ENCODE measurements at places on chromosomes 6 and 20.

DNA sequence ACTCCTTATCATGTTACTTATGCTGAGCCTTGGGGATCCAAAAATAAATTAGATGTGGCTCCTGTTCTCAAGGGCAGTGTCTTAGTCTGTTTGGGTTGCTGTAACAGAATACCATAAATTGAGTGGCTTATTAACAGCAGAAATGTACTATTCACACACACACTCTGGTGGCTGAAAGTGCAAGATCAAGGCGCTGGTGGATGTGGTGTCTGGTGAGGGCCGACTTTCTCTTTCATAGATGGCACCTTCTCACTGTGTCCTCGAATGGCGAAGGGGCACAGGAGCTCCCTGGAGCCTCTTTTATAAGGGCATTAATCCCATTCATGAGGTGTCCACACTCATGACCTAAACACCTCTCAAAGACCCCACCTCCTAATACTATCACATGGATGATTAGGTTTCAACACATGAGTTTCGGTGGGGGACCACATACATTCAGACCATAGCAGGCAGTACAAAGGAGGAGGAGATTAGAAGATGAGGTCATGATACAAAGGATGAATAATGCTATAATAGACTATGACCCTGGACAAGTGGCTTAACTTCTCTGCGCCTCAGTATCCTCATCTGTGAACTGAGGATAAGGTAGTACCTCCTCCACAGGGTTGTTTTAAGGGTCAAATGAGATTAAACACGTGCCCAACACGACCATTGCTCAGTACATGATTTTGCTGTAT is 34.1 kb downstream of the RPP40 start:
- DNase-seq, result no peak

DNA sequence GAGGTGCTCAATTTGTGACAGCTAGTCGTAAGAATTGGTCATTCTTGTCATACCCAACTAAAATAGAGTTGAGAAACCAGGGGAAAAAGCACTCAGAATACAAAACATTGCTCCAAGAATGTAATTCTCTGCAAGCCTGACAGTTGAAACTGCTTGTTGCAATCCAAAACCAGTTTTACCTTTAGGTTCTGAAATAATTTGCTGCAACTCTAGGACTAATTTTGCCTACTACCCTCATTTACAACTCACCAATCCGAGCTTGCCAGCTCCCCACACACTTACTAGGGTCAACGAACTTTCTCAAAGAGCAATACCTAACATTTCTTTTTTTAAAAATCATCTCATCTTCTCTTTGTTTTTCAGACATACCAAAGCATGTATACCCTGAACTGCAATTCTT is 29.7 kb downstream of the LIN28B start:
- DNase-seq, result no peak

DNA sequence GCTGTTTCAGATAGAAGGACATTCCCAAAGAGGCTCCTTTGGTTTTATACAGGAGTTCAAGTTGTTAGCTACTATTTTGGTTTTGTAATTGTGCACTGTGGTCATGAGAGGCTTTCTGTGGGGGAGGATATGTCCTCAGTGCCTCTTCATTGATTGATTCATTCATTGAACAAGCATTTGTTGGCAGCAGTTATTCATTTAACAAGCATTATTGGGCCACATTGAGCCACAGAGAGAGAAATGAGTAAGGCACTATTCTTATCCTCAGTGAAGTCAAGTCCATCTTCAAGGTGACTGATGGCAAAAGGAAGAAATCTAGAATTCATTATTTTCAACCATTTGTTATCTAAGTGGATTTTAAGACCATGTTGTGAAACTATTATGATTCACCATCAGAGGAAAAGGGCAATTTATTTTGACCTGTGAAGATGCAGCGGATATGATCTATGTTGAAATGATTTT is 697.2 kb upstream of the CITED2 start:
- no peak for DNase-seq

DNA sequence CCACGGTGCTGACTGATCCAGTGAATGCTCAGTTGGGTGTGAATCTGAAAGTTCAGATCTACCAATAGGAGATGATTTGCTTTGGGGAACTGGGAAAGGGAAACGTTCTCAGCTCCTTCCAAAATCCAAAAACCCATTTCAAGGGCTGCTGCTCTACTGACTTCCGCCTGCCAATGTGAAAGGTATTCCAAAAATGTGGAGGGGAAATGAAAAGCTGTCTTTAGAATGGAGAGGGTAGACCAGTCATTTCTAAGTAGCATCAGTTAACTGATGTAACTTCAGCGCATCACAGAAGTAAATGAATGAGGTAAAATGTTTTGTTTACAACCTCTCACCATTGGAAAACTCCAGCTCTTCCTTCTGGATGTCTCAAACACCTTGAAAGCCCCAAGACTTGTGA is 19.6 kb upstream of the EYA2 start:
- no peak for DNase-seq

GRCh38 chr20:3133155-3133554 is 26.5 kb downstream of the FASTKD5 start:
- no peak for DNase-seq

DNA sequence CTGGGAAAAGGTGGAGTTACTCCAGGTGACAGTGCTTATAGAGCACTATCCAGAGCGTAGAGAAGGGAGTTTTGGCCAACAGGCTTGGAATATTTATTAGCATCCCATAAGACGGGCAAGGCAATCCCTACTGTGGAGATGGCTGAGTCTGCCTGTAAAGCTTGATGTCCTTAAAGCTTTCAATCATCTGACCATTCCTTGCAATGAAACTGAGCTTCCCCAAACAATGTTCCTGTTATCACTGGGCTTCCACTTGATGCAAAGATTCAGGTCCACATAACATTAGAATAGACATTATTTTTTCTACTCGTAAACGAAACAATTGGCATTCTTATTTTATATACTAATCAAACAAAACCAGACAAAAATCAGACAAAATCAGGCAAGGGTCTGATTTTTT is 48.4 kb upstream of the PIM1 start:
- DNase-seq, result no peak

- DNase-seq, result no peak
Observed at GRCh38 chr6:4635666-4636065, 140.5 kb upstream of the CDYL start.

- no peak for DNase-seq
Observed at GRCh38 chr20:60630609-60631008, 621.5 kb upstream of the CDH4 start.

DNA sequence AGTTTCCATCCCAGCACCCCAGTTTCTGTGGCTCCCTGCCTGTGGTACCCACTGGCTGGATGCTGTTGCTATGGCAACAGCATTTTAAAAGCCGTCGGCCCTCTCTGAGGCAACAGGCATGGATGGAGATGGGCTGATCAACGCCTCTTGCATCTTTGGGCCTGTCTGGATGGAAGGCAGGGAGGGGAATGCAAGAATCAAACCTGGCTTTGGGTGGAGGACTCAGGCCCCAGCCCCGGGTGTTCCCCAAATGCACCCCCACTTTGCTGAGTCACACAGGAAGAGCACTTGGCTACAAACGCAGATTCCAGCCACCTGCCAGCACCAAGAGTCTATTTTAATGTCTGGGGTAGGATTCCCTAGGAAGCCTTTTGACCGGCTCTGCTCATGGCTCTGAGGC is 45.7 kb upstream of the TGM2 start:
- DNase-seq, result no peak

GRCh38 chr20:61600016-61600415 is 348.0 kb downstream of the CDH4 start:
- DNase-seq, result no peak

DNA sequence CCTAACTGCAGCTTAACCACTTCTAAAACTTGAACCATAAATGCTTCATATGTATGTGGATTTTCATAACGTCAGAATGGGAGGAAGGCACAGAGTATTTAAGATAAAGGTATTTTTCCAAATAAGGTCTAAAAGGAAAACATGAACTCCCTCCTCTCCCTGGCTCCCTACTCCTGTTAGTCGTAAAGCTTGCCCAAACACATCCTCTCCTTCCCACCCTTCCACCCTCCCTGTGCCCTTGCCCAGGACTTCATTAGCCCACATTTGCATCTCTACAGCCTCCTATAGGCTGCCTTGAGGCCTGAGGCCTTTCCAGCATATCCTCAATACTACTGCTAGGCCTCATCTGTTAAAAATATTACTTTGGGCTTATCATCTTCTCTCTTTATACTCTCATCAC is 17.1 kb upstream of the SMIM13 start:
- DNase-seq, result no peak

- DNase-seq, result no peak
Observed at GRCh38 chr6:167855825-167856425, 29.2 kb downstream of the AFDN start.

GRCh38 chr6:3208098-3208774 is 19.2 kb downstream of the TUBB2B start:
- no peak for DNase-seq

DNA sequence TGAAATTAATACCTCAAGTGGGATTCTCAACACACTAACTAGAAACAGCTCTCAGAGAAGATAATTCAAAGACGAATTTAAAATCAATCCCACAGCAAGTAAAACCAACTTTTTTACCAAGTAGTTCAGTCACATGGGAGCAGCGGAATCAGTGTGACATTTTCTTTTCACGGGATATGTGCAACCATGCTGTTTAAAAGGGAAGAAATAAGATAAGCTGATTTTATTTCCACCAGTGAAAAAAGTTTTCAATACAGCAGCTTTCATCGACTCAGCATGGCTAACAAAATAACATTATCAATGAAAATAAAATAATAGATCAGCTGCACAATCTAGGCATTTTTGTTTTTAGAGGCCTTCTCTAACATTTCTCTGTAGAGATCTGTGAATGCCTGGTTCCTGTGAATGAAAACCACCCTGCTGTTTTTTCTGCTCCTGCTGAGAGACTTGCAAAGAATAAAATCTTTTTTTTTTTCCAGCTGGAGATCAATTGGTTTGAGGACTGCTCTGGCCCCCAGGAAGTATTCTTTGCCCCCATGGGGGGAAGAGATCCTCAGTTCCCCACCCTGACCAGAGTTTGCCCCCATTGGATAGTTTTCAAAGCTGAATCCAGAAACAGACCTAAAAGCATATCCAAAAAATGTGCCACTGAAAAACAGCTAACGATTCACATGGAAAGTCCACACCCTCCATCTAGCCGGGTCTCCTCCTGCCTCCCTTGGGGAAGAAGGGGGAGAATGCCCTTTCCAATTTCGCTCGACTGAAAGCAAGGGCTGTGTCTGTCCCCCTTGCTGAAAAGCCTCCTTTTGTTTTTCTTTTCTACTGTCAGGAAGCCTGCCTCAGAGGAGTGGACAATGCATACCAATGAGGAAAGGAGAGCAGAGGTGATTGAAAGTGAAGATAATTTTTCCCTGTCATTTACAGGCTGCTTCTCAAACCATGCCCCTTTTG is 317.6 kb downstream of the PRKN start:
- no peak for DNase-seq

DNA sequence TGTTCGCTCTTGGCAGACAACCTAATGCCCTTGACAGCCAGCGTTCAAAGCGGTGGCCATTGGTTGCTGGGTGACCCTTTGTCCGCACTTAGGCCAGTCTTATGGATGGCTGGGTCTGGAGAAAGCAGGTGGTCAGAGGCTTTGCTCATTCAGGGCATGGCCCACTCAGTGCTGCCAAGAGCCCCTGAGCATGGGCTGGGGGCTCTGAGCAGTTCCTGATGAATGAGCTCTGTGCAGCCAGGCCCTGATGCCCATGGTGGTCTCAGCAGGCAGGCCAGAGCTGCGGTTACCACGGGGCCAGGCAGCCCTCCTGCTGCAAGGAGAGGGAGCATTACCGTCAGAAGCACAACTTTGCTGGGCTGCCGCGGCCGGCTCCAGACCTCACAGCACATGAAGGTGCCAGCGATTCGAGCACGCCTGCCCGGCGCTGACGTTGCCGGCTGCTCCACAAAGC is 36.3 kb downstream of the CDH4 start:
- DNase-seq, result no peak

DNA sequence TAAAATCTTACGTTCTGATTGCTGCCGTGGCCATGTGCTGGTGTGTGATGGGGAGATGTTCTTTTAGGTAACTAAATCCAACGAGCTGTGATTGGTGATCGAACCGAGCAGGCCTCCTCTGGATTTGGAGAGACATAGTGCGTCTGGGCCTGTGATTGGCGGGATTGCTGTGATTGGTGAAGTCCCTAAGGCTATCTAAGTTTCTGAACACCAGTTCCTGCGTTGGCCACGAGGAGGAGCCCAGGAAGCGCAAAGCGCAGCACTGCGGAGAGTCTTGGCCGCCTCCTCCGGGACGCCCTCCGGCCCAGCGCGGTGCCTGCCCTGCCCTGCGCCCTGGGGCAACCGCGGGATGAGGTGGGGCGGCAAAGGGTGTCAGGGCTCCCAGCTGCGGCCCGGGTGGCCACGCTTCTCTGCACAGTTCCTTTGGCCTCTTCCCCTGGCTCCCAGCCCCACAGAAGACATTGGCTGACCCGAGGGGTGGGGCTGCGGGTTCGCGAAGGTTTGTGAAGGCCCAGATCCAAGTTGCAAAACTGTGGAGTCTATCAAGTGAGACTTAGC is 33.0 kb downstream of the HNF4A start:
- DNase-seq, result peak; percentile 34

DNA sequence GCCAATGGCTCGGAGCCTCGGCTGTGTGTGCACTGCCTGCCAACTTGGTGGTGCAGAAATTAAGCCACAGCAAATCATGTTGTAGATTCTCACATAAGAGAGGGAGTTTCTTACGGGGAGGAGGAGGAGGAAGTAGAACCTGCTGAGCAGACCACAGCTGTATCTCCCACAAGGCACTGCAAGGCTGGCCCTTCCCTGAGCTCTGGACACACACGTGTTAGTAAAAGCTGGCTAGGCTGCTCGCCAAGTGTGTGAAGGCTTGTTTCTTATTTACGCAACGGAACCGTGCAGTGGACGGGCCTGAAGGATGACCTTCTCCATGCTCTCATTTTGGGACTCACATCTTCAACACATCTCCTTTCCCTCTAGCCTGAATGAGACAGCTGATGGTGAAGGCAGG is 15.7 kb upstream of the QKI start:
- no peak for DNase-seq

DNA sequence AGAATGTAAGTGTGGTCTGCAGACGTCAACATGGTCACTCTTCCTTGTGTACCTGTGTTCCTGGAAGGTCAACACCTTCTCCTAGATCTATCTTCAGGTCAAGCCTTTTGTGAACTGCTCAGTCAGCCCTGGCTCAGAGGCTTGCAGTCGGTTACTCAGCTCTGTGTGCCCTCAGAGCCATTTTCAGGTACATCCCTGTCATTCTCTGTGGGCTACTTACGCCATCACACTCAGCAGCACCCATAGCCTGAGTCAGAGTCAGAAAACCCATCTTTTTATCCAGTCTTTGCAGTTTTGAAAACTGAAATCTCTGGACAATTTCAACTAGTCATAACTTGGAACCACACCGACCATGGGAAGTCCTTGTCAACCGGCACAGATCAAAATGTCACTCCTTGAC is 35.3 kb downstream of the TGM3 start:
- DNase-seq, result no peak

GRCh38 chr6:56819604-56820003 is 135.3 kb upstream of the BEND6 start:
- no peak for DNase-seq

- no peak for DNase-seq
Observed at GRCh38 chr6:161894436-161894835, 620.6 kb upstream of the AGPAT4 start.

DNA sequence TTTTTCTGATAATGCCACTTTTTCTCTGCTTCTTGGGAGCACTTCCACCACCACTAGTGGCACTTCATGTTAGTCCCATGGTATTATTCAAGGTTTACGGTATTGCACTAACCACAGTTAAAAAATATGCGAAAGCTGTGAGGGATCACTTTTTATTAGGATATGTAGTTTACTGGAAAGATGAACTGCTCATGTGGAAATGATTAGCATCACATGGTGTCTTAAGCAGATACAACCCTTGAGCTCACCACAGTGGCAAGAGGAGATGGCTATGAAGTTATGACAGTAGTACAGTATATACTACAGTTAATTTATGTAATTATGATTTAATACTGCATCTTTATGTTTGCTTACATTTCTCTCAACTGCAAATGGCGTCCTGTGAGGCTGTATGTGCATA is 134.5 kb upstream of the HMGN3 start:
- DNase-seq, result no peak
